ENCODE measurements at places on chromosomes 6 and 20.

- no peak for DNase-seq
Measured at GRCh38 chr6:105326833-105327770, 75.8 kb downstream of the PREP start.

DNA sequence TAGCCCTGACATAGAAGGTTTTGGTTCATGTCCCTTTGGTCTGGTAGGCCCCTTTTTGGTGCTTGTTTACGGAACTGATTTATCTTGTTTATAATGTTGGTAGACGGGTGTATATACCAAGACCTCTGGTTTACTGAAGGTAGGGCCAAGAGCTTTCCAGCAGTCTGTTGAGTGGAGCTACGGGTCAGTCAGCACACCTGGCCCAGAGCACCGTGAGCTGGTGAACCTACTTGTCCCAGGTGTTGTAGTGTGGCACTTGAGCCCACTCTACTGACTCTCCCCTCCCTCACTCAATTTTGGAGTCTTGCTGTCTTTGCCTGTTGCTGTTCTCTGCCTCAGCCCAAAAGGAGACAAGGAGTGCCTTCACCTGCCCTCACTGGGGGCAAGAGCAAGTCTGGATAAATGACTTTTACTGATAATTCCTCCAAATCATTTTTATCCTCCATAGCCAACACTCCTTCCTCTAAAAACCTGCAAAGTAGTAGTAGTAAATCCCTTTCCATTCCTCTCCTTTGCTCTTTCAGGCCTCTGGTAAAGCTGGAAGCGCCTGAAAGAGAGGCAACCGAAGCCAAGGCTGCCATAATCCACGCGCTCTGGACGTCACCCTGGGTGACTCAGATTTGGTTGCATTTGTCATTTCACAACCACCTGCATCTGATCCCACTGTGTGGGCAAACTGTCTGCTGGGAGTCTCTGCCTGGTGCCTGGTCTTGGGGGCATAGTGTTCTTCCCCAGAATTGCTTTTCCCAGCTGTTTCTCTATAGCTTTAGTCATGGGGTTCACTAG, 22.2 kb downstream of the RREB1 start:
- DNase-seq, result no peak

- DNase-seq, result no peak
Measured at GRCh38 chr6:44470115-44470464, 82.6 kb downstream of the CDC5L start.

DNA sequence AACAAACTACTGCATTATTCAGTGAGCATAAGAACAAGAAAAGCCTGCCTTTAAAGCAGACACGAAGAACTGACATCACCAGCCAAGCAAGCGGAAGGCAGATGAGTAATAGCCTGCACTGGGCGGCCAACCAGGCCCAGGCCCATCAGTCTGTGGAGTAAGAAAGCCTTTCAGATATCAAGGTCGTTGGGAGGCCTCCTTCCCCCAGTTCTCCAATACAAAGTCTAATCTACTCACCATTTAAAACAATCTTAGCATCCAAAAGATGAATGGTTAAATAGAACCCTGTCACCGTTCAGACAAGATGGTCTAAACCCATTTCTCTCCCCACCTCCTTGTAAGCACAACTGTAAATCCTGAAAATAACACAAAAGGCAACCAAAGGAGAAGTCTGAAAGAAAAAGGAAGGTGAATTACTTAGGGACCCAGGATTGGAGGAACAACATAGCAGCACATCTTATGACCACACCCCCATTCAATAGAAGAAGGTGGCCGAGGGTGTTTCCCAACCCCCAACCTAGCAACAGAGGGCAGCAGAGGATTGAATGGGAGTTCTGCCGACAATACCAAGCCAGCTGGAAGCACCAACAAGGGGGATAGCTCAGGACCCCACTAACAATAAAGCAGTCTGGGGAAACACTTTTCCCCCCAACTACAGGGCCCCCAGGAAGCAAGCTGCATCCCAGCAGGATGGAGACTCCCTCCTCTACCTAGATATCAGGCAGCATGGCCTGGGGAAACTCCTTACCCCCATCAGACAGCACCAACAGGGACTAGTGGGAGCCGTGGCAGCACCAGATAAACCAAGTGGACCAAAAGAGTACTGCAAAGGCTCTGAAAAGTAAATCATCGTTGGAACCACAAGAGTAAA, 67.9 kb downstream of the ZHX3 start:
- DNase-seq, result peak; percentile 32

DNA sequence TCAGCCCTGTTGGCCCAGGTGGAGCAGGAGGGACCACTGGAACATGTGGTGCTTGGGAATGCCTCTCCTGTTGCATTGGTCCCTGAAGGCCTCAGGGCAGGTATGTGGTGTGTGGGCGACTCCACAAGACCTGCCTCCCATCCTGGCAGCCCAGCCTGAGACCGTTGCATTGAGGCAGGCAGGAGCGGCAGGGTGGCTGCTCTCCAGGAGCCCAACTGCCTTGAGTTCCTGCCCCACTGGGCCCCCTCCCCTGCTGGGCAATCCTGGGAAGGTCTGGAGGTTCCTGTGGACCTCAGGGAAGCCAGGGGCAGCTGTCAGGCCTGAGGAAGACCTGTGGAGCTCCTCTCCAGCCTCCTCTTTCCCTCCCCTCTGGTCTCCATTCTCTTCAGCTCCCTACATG, 19.8 kb downstream of the MAVS start:
- DNase-seq, result no peak

GRCh38 chr6:6736791-6737654, 148.5 kb downstream of the LY86 start:
- DNase-seq, result peak; percentile 74

- DNase-seq, result no peak
Measured at GRCh38 chr20:652615-653109, 338 bp downstream of the SRXN1 start.

DNA sequence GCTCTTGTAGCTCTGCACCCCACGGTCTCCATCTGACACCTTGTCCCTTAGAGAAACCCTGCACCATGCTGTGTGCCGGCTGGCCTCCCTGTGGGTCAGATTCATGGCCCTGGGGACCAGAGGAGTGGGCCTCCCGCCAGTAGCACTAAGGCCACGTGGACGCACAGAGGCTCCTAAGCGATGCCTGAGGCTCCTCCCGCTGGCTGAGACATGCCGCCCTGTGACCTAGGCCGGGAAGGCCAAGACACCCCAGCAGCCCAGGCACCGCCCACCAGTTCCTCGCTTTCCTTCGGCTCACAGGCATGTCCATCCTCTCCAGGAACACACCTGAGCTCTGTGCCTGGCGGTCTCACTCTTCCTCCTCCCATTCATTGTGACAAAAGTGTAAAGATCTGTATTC, 311.0 kb downstream of the THBS2 start:
- no peak for DNase-seq

DNA sequence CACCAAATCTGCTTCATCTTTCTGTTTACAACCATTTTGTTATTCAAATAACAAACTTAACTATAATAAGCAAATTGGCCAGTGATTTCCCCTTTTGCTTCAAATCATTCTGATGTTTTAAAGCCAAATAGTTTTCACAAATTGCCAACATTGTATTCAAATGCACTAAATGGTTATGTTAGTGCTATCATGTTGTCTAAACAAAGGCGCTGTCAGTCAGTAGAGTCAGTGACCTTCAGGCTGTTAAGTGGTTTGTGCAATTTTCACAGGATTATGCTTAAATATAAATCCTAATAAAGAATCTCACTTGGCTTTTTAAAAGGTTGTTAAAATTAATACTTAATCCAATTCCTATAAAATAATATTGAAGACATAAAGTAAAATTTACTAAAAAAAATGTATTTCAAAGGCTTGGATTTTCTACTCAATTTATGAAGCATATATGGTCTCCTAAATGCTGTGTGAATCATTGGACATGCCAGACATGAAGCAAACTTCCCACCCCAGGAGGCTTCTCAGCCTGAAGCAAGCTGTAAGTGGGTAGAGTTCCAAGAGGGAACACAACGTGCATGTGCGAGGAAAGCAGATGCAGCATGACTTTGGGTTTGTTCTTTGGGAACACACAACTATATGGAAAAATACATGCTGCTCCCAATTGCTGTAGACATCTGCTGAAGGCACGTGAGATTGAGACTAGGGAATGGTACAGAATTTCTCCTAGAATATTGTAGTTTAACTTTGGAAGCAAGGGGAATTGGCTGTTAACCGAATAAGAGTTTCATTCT, 54.9 kb downstream of the RSPO3 start:
- no peak for DNase-seq

DNA sequence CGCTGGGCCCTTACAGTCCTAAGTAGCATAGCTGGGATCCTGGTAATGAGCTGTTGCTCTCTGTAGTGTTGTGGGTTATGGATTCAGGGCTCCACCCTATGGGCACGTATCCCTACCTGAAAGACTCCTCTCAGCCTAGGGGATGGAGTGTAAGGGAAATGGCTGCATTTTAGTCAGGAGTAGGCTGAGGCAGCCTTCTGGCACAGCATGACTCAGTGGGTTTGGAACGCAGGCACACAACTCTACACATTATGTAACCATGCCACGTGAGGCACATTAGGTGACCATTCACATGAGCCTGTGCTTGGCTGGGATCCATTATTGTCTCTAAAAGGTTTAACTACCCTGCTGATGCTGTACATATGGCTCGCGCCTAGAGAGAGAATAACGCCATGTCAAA, 27.8 kb downstream of the HDDC2 start:
- DNase-seq, result no peak
